ENCODE measurements at places on chromosomes 1 and 21.

DNA sequence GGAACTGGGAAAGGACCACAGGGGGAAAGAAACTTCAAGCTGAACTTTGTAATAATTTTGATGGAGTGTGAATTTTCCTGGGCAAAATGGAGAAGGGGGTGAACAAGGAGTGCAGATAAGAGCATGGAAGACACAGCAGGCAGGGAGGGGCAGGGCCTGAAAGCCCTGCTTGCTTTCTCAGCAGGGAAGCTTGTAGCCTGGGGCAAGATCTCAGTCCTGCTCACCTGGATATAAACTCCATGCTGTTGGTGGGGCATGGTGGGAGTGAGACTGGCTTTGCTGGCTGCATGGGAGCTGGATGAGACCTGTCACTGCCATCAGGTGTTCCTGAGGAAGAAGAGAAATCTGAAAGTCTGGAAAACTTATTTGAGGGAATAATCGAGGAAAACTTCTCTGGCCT lies 58.7 kb upstream of the RC3H1 start:
- DNase-seq: no peak

- peak; percentile 73 for DNase-seq
These were observed 1.8 kb downstream of the CD160 start for GRCh38 chr1:145720878-145721671.

- peak; percentile 81 for DNase-seq
These were observed 41.9 kb downstream of the NEK2 start for GRCh38 chr1:211633524-211633846.

DNA sequence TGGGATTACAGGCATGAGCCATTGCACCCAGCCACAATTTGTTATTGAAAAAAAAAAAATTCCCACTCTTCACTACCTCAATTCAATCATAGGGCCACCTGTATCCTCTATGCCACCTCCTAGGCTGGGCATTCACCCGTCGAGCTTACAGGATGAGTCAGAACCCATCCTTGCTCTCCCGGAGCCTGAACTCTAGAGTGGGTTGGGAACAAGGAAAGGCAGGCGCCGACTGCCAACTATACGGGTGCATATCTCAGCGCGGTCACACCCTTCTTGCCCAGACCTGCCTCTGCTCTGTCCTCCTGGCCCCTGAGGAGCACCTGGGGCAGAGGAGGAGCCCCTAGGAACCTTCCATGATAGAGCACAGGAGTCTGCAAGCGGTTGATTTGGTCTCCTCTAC lies 21.4 kb upstream of the LBR start:
- peak; percentile 94 for DNase-seq

DNA sequence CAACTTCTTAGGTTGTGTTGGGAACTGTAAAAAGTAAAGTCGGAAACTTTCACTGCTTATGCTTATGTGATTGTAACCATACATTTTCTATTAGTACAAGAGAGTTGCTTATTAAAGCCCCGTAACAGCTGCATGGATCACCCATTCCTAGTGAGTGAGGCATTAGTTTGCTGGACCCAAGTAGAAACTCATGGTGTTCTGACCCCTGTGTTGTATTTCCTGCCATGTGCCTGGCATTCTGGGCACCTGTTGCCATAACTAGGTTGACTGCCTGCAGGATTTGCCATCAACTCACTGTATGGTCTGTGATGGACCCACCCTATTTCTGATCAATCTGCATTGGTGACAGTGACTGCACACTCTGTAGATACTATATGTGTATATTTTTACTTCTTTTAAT lies 173.0 kb downstream of the PGBD5 start:
- no peak for DNase-seq

- no peak for DNase-seq
These were observed 310.9 kb downstream of the NTNG1 start for GRCh38 chr1:107451715-107452114.

- DNase-seq: no peak
These were observed 18.4 kb downstream of the CCT8 start for GRCh38 chr21:29055080-29055479.

GRCh38 chr21:31184459-31184858 lies 146.2 kb upstream of the KRTAP19-8 start:
- no peak for DNase-seq

- no peak for DNase-seq
These were observed 7.9 kb downstream of the MYBPHL start for GRCh38 chr1:109298666-109299557.

DNA sequence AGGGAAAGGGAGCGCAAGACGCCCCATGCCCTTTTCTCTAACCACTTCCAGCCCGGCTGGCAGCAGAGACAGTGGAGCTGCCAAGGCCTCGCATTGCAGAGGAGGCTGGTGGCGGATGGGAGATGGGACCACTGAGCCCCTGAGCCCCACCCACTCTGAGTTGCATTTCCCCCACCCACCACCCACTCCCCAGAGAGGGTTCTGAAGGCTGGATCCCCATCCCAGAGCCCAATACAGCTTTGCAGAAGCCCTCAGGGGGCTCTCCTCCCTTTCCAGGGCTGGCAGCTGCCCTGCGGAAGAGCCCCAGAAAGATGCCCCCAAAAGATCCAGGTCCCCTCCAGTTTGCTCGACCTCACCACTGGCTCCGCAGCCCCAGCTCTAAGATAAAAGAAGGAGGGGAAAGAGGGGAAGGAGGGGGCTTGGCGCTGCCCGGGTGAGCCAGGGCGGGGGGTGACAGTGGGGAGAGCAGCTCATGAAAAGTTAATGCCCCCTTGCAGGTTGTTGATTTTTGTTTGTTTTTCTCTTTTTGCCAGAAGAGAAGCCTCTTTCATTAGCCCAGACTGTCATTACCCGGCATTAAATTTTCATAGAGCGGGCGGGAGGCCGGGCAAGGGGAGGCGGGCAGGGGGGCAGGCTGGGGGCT lies 38.4 kb upstream of the CASZ1 start:
- no peak for DNase-seq

- DNase-seq: no peak
These were observed 393.0 kb downstream of the LRRIQ3 start for GRCh38 chr1:73804935-73805334.

DNA sequence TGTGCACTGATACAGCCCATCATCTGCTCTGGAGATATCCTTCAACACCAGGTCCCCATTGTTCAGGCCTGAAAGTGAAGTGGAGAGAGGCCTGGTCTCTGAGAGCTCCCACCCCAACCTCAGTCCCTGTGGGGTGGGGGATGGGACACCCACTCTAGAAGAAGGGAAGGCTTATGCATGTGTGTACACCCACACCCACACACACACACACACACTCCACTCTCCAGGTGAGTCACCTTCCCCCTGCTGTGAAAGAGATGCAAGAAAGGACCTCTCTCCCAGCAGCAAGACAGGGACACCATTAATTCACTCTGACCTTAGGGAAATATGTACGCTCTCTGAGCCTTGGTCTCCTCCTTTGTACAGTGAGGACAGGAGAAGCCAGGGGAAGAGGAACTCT lies 5.9 kb downstream of the VSIG8 start:
- DNase-seq: no peak

- no peak for DNase-seq
These were observed 119.7 kb upstream of the LMO4 start for GRCh38 chr1:87208931-87209330.

DNA sequence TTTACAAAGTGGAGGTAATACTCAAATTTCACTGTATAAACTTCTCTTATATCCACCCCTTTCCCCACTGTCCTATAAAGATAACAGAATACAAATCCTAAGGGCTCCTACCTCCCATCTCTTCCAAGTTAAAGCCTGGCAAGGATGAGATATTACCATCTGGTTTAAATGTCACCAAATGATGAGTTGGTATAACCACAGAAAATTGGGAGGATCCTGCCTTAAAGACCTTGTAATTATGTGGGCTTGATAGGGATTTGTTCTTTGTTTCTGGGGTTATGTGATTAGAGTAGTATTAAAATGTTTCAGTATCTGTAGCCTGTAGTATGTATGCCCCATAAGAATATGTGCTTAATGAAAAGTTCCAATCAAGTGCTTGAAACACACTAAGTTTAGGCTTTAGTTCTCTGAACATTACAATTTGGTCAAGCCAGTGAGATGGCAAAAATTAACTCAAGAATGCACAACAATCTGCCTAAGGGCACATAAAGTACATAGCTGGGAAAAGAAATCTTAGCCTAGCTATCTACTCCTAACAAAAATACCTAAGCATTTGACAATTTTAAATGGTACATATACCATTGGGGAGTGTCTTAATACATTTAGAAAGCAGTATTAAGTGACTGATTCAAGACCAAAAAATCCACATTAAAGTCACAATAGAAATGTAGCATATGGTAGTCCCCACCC lies 14.0 kb downstream of the KDM5B start:
- no peak for DNase-seq

DNA sequence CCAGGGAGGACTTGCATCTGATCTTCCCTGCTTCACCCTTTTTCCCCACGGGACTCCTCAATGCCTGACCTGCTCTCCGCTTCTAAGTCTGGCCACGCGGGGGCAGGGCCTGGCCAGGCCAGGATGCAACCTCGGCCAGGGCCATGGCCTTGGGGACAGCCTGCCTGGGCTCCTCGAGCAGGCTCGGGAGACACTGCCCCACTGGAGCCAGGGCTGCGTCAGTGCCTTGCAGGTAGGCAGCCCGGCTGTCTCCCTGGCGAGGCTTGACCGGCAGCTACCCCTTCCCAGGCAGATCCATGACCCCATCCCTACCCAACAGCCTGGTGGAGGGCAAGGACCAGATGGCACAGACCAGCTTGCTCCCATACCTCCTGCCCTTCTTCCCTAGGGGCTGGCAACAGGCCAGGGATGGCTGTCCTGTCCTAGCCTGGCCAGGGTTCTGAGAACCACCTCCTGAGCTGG lies 2.7 kb upstream of the PRDM16 start:
- DNase-seq: no peak

- DNase-seq: no peak
These were observed 14.5 kb downstream of the NUAK2 start for GRCh38 chr1:205306929-205307566.

DNA sequence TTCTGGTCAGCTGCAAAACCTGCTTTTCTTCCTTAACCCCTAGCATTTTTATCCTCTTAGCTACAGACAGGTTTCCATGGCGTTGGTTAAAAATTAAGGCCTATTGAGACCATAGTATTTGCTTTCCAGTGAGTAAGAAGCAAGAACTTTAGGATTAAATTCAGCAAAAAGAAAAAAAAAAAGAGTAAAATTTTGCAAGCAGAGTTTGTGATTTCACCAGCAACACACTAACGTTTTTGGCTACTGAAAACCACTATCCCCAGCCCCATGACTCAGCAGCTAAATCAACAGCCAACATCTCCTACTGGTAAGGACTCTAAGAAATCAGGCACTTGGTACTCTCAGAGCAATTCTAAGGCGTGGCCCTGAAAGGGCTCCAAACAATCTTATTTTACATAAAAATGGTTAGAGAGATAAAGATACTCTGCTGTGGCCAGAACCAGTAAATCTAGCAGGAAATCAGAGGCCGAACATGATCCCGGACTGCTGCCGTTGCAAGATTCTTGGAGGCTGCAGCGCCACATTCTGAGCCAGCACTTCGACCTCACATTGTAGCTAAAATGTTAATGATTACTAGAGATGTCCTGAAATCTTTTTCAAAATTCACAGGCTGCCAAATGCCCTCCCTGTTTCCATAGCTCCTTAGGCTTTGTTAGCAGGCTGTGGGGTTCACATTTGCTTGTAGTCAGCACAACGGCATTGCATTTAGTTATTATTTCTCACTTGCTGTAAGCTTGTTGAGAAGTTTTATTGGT lies 1.6 kb upstream of the ENO1 start:
- DNase-seq: peak; percentile 89

DNA sequence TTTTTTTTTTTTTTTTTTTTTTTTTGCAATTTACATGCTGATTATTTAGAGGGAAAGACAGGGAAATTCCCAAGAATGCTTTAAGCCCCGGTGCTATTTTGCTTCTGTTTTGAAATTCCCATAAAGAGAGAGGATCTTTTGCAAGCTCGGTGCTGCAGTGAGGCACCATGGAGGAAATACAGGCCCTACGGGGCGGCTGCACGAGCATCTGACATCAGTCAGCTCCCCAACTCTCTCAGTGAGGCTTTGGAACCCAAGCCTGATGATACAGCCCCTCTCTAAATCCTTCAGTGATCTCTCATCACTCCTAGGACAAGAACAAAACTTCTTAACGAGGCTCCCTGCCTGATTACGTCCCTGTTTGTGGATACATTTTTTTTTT lies 791 bp upstream of the CHI3L1 start:
- no peak for DNase-seq

GRCh38 chr1:8463144-8463927 lies 145.4 kb downstream of the SLC45A1 start:
- no peak for DNase-seq

DNA sequence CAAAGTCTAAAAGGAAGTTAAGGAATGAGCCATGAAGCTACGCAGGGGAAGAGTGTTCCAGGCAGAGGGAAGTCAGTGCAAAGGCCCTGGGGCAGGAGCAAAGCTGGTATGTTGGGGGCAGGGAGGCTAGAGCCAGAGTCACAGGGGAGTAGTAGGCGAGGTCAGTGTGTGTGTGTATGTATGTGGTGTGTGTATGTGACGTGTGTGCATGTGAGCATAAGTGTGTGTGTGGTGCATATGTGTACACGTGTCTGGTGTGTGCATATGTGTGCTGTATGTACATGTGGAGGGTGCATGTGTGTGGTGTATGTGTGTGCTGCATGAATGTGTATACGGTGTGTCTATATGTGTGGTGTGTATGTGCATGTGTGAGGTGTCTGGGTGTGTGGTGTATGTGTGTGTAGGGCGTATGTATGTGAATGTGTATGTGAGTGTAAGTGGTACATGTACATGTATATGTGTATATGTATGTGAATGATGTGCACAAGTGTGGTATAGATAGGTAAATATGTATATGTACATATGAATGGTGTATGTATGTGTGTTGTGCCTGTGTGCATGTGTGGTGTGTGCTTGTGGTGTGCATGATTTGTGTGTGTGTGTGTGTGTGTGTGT lies 20.8 kb upstream of the NID1 start:
- no peak for DNase-seq

- DNase-seq: no peak
These were observed 22.3 kb upstream of the SDE2 start for GRCh38 chr1:226021401-226021800.

DNA sequence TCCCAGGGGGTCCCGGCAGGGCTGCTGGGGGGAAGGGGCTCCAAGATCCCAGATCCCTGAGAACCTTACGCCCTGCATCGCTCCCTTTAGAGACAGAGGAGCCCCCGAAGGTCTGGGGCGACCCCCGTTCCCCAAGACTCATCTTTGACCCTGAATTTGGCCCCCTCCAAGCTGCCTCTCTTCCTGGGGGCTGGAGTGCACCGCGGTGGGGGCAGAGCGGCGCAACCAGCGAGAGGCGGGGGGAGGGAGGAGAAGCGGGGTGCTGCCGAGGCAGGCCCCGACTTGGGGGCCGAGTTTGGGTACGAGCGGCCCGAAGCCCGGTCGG lies 5.4 kb upstream of the PLEKHG5 start:
- DNase-seq: no peak

All from Caki2 (cell line).